Natural killer cell (primary cell): ENCODE measurements at places on chromosomes 12 and 14. TPM values are rescaled to one million over a fixed set of nuclear protein-coding genes. Genes with fewer than 3 reads are reported as not detected.

The HAL gene
- 10.8 TPM for total RNA-seq

The VEZT gene
- 35.1 TPM for total RNA-seq

The HOXC6 gene
- not detected for total RNA-seq

The LRCOL1 gene
- total RNA-seq: not detected

The TAS2R9 gene
- not detected for total RNA-seq

The SLC2A3 gene
- total RNA-seq: 534 TPM
